Mucosa of descending colon (tissue), 3 donors: ENCODE measurements at places on chromosomes 6 and 20.

DNA sequence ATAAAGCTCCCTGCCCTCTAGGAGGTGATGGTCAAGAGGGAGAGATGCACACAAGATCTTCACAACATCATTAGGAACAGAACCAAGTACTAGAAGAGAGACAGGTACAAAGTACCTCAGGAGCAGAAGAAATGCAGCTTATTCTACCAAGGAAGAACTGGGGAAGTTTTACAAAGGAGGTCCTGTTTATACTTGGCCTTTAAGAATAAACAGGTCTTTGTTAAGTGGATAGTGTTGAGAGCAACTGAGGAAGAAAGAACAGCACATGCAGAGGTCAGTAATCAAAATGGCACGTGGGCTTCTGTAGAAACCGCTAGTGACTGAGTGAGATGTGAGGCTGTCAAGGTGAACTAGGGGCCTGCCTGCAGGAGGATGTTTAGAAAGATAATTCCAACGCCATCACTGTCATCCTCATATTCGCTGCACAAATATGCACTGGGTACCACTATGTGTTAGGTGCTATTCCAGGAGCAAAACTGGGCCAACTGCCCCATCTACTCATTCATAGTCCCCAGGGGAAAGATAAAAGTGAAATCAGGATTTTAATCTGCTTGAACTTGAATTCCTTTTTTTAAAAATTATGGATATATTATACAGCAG lies 61.1 kb downstream of the ID4 start:
- no peak for DNase-seq

DNA sequence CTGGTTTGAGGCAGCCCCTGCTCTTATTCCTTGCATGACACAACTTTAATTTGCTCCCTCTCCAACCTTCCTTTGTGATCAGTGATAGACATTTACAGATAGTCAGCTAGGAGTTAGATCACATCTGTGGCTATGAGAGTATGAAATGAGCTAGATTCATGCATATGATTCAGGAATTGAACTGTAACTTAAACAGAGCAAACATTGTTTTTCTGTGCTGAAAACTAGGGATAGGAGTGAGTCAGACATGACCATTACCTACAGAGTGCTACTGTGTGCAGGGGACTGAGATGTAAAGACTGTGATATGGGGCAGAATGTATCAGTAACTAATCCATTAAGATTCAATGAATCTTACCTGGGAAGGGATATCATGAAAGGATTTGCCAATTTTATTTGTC lies 279.4 kb upstream of the SPTLC3 start:
- DNase-seq = no peak

- peak; percentile 35 for DNase-seq
Measured at GRCh38 chr20:38674092-38674764, 50.1 kb upstream of the SLC32A1 start.

DNA sequence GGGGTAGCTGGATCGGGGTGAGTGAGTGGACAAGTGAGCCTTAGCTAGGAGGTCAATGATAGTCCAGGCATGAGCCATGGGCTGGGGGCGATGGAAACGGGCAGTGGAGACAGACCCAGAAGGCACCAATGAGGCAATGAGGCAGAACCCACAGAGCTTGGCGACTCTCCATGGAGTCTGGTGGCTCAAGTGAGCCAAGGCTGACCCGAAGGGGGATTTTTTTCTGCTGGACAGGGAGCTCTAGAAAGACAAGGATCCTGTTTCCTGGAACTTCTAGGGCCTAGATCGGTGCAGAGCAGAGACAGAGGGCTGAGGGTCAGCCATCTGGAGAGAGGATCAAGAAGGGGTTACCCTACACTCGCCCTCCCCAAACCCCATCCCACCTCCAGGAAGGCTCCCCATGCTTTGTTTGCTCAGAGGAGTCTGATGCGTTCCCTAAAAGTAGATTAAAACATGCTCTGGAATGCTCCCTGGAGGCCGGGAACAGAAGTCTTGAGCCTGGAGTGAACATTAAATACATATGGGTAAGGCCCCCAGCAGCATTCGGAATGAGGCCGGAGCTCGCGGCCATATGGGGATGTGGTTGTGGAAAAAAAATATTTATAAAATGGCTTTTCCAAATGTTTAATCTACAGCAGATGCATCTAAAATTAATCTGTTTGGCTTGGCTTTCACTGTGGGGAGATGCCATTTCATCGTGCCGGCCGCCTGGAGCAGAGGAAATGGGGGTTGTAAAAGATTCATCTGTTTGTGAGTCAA lies 237.8 kb upstream of the PMEPA1 start:
- DNase-seq = no peak

DNA sequence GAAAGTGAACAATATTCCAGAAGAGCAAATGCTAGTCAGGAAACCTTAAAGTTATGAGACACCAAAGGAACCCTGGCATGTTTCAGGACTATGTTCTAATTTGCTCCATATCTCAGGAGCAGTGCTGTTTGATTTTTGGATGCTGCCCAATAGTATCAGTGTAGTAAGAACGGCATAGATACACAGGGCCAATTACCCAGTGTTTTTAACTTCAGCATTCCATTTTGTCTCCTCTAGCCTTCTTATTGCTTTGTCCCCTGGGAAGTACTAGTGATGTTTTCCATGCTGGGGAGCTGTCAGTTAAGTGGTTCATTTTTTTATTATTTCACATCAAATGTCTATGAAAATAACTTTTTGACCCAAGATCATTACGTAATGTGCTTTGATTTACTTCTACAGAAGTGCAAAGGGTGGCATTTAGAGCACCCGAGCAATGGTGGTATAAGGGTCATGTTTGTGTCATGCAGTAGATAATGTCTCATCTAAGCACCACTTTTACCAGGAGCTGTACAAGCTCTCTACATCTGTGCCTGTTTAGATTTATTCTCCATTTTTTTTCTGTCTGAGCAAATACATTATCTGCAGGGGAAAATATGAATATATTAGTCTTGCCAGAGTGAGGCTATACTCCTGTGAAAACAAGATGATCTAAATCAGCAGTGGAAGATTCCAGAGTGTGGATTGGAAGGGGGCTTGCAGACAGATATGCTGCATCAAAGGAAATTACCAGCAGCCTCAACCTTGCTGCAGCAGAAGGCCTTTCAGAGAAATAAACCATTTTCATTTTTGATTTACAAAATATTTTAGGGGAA lies 198.8 kb upstream of the OPRM1 start:
- DNase-seq = no peak

DNA sequence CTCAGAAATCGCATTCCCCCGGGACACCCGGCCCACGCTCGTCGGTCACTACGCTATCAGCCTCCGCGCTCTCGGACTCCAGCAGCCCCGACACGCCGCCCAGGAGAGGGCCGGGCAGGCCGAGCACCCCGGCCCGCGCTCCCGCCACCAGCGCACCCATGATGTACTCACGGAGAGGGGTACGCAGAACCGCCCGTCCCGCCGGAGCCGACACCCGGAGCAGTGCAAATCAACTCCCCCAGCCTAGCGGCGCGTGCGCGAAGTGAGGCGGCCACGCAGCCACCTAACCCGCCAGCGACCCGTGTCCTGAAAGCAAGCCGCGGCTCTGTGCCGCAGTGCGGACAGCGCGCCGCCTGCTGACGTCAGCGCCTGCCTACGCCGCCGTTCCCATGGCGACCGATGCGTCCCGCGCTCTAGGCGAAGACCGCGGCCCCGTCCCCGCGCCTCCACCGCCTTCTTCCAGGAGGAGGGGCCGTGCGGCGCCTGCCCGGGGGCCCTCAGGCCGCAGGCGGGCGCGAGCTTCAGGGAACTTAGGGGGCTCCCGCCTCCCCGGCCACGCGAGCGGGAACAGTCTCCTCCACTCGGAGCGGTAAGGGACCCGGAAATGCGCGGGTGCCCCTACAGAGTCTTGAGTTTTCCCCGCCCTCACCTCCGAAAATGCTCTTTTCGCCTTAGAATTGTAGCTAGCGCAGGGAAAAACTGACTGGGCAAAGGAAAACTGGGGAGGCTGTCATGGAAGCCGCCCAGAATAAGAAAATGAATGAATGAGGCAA lies at the start of gene AHI1:
Gene AHI1, minus strand, starts transcription at position 329 of the 773 bp plus-strand sequence. CDS start 5,503 bp downstream, outside the sequence.
- peak; percentile 97 for DNase-seq

DNA sequence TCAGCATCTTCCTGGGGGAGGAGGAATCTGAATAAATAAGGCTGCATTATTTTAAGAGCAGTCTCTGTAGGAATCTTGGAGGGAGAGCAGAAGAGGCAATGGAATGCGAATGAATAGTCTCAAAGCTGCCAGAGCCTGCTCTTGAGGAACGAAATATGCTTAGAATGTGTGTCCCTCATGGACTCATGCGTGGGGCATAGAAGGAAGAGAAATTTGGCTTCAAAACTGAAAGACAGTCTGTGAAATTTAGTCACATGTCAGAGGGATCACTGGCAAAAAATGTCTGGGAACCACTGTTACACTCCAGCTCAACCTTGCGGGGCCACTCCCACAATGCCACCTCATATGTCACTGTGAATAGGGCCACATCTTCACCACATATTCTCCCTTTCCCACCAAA lies 95.5 kb downstream of the GJA10 start:
- no peak for DNase-seq

GRCh38 chr6:32581315-32582095 lies 8.1 kb downstream of the HLA-DRB1 start:
- no peak for DNase-seq

DNA sequence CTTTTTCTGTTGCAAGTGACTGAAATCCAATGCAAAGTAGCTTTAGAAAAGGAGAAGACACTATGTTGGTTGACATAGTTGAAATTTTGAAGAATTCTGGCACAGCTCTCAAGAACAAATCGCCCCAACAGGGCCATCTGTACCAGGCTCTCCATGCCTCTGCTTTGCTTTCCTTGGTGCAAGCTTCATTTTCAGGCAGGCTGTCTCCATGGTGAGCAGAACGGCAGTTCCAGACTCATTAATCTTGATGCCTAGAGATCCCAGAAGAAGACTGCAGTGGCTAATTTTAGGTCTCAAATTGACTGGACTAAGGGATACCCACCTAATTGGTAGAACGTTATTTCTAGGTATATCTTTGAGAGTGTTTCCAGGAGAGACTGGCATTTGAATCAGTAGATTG lies 950.7 kb upstream of the FLRT3 start:
- no peak for DNase-seq

- no peak for DNase-seq
Measured at GRCh38 chr6:148866657-148867268, 119.9 kb downstream of the UST start.

- no peak for DNase-seq
Measured at GRCh38 chr6:52534363-52534762, 42.5 kb downstream of the TRAM2 start.

- no peak for DNase-seq
Measured at GRCh38 chr6:75488033-75488432, 5.6 kb downstream of the FILIP1 start.

DNA sequence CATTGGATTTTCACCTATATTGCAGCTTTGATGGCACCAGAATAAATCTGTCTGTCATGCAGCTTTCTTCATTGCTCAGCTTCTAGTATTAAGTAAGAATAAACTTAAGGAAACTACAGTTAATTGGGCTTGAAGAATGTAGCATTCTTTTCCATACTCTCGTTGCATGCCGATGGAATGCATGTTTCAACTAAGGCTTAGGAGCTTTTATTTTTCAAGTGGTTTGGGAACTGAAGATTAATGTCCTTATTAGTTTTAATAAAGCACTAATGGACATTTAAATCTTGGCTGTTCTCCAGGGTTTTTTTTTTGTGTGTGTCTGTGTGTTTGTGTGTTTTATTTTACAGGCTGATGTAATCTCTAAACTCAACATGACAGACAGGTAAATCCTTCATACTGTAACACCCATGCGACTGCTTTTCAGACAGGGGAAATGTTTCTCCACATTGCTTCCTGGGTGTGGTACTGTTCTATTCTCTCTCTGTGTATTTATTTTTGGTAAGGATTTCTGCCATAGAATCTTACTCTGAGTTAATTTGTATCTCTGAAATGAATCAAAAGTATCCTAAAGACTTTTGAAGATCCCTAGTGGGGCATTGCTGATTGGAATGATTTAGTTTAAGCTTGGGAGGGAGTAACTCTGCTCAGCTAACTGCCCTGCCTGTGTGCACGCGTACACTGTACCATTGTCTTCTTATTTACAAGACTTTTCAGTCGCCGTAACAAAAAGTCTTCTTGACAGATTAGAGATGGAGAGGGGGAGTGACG lies 38.0 kb downstream of the SLC9A8 start:
- DNase-seq = no peak

GRCh38 chr6:7153789-7154188 lies 46.0 kb downstream of the RREB1 start:
- no peak for DNase-seq

- no peak for DNase-seq
Measured at GRCh38 chr6:11248974-11249761, 16.7 kb upstream of the NEDD9 start.

- DNase-seq = no peak
Measured at GRCh38 chr6:60643870-60644269, 1642.2 kb downstream of the KHDRBS2 start.

DNA sequence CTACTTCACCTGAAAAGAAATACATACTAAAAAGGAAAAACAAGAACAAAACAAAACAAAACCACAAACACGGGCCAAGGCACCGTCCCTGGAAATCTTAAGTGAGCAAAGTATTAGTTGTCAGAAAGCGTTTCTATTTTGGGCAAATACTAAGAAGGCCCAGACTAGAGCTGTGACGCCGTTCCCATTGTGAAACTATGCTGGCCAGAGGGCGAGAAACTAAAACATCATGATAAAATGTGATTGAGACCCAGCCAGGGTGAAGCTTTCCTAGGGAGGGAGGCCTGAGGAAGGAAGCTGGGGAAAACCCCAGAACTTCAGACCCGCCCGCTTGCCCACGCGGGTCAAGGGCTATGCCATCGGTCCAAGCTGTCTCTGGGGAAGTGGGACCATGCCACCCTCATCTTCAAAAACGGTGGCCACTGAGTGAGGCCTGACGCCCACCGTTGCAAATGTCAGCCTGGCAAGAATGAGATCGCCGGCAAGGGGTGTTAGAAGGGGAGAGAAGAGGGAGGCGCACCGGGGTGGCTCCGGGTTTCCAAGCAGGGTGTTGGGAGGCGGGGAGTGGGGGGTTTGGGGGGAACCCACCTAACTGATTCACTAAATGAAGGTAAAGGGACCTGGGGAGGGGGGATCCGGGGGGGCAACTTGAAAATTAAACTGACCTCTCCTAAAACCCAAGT lies 1950.9 kb upstream of the DEFB115 start:
- no peak for DNase-seq

GRCh38 chr6:35197196-35197595 lies 16.6 kb upstream of the SCUBE3 start:
- DNase-seq = no peak

DNA sequence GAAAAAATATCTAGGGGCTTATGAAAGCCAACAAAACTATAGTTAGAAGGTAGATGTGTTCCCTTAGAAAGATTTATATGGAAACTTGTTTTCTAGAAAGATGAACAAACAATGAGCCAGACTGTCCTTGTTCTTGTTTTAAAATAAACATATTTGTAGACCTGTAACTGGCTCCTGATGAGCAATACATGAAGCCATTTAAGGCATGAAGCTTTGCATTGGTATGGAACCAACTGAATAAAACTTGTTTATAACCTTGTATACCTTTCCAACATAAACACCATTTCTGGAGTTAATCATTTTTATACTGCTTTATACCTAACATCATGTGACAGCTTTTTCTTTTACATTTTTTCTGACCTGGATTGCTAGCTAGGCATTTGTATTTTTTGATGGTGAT lies 247.8 kb downstream of the PRL start:
- no peak for DNase-seq
